ENCODE measurements at places on chromosomes 2 and 18. TPM values are rescaled to one million over a fixed set of nuclear protein-coding genes. Genes with fewer than 3 reads are reported as not detected.

Gene PRKAG3
- total RNA-seq: not detected

Gene AGXT
- total RNA-seq: not detected

Gene CNNM3
- total RNA-seq: 6.5 TPM

Gene NAT8
- not detected for total RNA-seq

Gene ABCB11
- under 0.01 TPM for total RNA-seq

Gene PSMA8
- not detected for total RNA-seq

Gene MAP3K19
- not detected for total RNA-seq

Gene FN1
- total RNA-seq: 3,127 TPM

Gene MTLN
- 101 TPM for total RNA-seq

Gene PLGLB1
- total RNA-seq: 5.9 TPM

Gene GKN2
- total RNA-seq: not detected

Gene MATN3
- total RNA-seq: 1.0 TPM

Gene DLGAP1
- total RNA-seq: 3.7 TPM

Gene PIK3C3
- 22.5 TPM for total RNA-seq

Gene CROCC2
- not detected for total RNA-seq

Gene SNRNP27
- total RNA-seq: 24.4 TPM

Gene ANKRD30BL
- not detected for total RNA-seq

Gene DYSF
- 166 TPM for total RNA-seq

Gene NEU4
- not detected for total RNA-seq

Gene POTEJ
- 0.16 TPM for total RNA-seq

Gene UGT1A5
- not detected for total RNA-seq

Gene C2orf78
- total RNA-seq: not detected

All from bladder microvascular endothelial cell (primary cell).